ENCODE measurements at places on chromosomes 4 and X.

DNA sequence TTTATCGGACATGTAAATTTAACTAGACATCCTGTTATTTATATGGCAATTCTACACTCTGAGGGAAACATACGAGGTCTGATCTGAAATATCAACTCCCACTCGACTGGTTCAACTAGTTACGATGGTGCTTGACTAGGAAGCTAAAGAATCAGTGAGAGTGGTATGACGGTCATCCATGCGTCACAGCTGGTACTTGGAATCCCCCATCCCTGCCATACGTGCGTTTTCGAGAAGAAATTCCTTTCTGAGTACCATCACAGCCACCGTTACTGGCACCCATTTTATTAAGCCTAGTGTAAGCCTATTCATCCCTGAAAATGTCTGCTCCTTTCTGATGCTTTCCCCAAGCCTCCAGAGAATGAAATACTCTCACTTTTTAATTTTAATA, 695 bp upstream of the PIGA start:
- no peak for DNase-seq

GRCh38 chrX:68365341-68365740, 68.0 kb downstream of the OPHN1 start:
- no peak for DNase-seq

GRCh38 chrX:140141444-140142029, 176.2 kb upstream of the CXorf66 start:
- peak; percentile 3 for DNase-seq

DNA sequence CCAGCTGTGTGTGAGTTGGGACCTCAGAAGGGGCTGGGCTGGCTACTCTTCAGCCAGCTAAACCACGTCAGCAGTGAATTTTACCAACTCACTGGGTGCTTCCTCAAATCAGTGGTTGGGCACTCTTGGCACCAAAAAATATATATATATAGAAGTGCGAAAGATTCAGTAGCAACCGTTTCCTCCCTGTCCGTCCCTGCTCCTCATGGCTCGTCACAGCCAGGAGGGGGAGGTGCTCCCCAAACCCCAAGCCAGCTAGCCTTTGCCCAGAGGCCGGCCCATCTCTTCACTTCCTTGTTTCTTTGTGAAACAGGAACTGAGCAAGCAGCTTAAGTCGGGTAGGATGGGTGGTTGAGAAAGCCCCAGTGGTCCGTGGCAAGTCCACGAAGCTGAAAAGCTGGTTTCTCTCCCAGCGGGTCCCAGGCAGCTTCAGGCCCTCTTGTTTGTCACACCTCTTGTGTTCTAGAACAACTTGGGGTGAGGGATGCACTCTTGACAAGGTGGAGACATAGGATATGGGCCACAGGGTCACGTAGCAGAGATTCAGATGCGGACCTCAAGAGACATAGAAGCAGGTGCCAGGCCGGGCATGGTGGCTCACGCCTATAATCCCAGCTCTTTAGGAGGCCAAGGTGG, 6.8 kb upstream of the SASH3 start:
- no peak for DNase-seq

- no peak for DNase-seq
Measured at GRCh38 chr4:176799653-176800052, 6.9 kb upstream of the VEGFC start.

- no peak for DNase-seq
Measured at GRCh38 chr4:41297832-41298231, 41.1 kb downstream of the UCHL1 start.

DNA sequence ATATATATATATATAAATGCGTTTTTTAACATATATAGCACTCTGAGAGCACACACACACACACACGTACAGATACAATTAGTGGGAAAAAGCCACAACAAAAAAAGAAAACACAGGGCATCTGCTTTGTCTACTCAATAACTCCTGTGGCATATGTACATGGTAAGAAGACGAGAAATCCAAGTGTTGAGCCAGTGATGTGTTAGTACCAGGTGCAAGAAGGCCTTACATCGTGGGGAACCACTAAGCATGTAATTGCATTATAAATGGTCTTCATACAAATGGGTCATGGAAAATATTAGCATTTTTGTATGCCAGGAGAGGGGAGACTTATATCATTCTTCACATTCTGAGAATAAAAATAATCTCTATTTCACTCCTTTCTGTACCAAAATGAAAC, 62.7 kb upstream of the FAM47B start:
- no peak for DNase-seq

DNA sequence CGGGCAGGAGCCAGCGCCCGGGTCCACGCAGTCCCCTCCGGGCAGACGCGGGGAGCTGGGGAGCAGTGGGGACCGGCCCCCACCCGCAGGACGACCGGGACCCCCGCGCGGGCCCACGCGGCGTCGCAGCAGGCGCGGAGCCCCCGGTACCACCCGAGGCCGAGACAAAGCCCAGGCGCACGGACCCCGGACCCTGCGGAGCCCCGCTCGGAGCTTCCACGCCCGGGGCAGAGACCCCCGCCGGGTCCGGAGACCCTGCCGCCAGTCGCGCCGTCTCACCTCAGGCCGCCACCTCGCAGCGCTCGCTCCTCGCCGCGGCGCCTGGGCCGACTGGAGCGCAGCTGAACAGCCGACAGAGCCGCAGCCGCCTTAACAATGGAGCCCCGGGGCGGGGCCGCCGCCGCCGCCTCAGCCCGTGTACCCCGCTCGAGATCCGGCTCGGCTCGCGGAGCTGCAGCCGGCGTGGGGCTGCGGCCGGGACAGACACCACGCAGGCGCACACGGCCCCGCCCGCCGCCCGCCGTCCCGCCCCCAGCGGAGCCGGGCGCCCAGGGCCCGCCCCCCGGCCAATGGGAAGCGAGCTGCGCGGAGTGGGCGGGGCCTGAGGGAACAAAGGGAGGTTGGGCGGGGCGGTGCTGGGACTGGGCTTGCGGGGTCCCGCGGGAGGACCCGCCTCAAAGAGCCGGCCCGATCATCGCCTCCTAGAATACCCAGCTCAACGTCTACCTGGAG, at the start of gene AFAP1:
AFAP1 (minus strand) TSS at position 485 of the 732 bp plus-strand sequence. CDS start 67,783 bp downstream, outside the sequence.
- peak; percentile 11 for DNase-seq

- no peak for DNase-seq
Measured at GRCh38 chrX:72115380-72115779, 16.3 kb downstream of the RTL5 start.

- no peak for DNase-seq
Measured at GRCh38 chr4:7055111-7055989, 12.2 kb downstream of the TADA2B start.

DNA sequence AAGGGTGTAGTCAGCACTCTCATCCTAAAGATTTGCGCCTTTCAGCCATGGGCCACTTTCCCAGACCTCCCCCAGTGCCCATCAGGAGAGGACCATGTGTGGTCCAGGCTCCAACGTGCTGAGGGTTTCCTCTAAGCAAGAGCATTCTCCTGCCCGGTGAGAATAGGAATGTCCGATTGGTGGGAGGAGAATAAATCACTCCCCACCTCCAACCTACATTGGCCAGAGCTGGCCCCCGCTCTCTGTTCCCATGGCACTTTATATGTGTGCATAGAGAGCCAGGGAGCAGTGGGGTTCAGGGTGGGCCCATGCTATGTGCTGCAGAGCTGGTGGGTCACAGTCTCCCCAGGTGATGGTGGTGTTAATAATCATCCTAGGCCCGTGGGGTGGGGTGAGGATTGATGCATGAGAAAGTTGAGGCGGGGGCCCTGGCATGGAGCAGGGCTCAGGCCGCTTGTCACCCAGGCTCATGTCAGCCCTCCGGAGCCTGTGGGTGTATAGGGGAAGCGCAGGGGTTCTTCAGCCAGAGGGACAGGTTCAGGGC, 6.8 kb upstream of the SORCS2 start:
- DNase-seq = no peak

DNA sequence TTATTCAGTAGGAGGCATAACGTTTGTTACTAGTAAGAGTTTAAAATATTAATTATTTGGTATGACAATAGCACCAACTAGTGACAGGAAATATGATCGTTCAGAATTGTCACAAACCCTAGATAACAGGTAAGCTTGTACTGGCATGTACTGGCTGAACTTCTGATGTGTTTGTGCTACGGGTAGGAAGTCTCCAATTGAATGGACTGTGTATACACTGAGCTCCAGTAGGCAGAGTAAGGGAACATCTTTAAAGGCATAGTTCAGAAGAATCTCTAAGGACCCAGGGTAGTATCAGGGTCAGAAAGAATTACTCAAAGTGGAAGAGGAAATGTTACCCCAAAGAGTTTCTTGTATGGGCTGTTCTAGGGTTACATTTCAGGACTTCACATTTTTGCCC, 230.4 kb downstream of the EDA2R start:
- peak; percentile 14 for DNase-seq

GRCh38 chr4:56272003-56272402, 115.3 kb downstream of the AASDH start:
- DNase-seq = no peak

- no peak for DNase-seq
Measured at GRCh38 chrX:153632595-153632946, 14.4 kb upstream of the DUSP9 start.

DNA sequence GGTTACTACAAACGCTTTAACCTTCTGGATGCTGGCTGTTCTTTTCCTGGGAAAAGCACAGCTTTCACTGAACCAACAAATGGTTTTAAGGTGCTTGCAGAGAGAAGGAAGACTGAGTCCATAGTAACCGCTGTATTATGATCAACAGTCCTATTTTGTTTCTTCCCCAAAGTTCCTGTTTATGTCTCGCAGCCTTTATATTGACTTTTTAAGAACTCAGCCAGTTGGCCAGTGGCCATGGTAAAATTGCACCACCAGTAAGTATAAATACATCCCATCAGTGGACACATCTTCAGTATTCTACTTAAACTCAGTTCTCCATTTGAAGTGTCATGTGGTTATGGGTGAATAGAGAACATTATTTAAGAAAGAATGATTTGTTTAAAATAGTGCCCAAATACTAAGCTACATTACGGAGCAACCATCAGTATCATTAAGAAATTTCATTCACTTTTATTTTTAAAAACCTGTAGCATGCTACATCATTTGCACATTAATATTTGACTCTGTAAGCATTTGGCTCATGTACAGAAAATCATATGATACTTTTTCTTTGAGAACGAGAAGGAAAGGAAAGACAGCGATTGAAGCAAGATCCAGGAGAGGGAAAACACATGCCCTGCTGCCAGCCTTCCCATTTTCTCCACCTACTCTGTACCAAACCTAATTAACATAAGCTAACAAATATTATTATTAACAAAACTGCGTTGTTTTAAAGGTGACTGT, 287.0 kb downstream of the ARHGAP24 start:
- no peak for DNase-seq

DNA sequence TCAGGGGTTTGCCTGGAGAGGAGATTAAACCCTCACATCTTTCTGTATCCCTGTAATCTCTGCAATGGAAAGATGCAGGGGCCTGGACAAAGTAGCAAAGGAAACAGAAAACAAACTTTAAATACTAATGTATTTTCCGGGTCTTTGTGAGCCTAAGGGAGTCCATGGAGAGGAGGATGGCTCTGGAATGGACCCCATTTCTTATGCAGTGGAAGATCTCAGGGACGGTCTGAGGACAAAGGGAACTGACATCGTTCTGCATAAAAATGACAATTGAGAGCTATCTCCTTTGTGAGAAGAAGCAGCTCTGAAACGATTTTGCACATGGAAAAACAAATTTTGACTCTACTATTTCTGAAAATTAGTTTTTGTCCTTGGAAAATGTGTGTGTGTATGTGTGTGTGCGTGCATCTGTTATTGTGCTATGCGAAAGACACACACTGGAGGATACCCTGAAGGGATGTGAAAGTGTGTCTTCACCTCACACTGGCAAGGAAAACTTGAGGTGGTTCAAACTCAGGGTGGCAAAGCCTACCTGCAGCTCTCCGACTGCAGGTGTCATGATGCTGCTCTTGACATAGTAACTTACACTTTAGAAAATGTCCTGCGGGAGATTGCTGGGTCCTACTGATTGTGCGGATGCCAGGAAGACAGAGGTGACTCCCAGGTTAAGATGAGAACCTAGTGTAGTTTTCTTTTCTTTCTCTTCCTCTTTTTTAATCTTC, 126.4 kb upstream of the JADE1 start:
- no peak for DNase-seq

DNA sequence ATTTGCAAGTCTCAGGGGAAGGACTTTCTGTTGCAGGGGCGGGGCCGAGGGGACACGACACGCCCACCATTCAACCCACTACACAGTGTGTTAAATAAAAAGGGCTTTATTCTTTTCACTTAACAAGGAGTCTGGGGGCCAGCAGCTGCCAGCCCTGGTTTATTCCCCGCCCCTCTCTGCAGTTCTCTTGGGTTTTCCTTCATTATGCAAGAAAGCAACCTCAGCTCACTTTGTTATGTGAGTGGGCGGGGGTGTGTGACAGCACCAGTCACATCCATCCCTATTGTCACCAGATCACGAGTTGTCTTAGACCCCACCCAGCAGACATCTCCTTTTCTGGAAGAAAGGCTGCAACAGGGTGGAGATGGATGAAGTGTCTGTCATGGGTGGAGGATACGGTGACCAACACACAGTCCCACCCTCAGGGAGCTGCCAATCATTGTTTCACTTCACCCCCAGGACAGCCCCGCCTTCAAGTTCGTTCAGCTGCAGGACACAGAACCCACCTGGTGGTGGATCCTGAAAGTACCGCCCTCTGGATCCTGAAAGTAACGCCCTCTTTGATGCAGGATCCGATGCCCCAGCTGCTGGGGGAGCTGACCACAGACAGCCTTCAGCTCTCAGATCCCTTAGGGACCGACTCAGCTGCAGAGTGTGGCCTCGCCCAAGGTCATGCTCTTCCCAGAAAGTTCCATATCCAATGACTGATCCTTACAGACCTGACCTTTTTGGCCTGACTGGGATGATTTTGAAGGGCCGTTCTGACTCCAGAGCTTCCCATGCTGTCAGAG, 79.6 kb downstream of the SMIM20 start:
- no peak for DNase-seq

DNA sequence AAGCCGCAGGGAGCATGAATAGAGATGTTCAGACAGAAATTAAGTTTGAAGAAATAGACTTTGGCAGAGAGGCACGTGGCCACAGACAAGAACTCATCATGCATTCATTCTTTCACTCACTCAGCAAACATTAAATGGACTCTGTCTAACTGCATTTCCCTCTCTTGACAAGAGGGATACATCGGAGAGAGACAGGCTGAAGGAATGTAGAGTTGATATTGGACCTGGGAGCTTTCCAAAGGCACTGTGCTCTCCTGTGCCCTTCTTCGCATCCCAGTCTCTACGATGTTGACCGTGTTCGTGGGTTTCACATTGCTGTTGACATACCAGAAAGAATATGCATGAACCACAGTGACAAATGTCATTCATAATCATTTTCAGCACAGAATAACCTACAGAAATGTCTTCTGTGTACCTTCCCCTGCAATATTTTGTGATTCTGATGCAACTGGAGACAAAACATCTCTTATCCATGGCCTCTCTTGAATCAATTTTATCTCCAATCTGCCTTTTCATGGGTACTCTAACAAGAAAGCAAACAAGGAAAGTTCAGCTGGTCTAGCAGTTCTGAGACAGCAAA, 34.7 kb upstream of the CD99 start:
- no peak for DNase-seq

Data from DMS153 (cell line).